ENCODE measurements at places on chromosomes 12 and 14.

DNA sequence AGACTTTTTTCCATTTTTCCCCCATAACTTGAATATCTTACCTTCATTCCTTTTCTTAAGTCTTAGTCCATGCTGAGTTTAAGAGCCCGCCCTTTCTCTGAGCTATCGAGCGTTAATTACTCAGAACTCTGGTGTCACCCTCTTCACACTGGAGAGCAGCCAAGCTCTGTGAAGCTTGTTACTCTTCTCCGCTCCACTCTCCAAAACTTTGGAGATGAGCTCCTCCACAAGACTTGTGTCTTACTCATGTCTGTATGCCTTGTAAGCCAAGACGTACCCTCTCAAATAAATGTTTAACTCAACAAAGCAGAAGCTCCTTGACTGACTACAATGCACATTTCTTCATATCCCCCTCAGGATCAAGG is 54.7 kb downstream of the DICER1 start:
- no peak for DNase-seq

- no peak for DNase-seq
Observed at GRCh38 chr12:123991372-123991951, 18.4 kb downstream of the ZNF664 start.

DNA sequence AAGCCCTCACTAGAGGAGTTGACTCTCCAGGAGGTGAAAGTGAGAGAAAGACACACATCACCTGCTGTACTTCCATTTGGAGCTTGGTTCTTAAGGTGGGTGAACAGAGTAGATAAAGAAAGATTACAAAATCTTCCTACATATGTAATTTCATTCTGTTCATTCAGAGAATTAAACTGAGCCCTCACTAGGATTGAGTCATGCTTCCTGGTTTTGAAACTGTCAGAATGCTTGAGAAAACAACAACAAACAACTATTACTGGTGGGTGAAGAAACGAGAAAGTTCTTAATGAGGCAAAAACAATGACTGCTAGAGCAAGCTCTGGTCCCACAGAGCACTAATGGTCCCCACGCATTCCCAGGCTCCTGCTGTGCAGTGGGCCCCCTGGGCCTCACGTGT is 841.7 kb downstream of the VRK1 start:
- DNase-seq, result no peak

- no peak for DNase-seq
Observed at GRCh38 chr12:131457028-131457310, 253.9 kb upstream of the SFSWAP start.

GRCh38 chr14:73833530-73834260 is 17.9 kb upstream of the PTGR2 start:
- no peak for DNase-seq

DNA sequence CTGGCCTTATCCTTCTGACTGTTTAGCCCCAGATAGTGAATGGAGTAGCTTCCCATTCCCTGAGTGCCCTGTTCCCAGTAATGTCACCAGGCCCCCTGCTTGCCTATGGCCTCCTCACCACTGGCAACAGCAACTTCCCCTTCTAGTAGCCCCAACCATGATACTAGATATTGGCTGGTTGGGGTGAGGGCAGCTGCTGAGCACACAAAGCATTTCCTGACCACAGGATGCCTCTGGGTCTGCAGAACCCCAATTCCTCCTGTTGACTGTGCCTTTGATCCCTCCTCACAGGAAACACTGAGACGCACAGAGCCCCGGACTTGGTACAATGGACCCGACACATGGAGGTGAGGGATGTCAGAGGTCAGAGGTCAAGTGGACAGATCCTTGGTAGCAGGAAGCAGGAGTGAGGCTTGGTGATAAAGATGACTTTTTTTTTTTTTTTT is 597 bp downstream of the SOAT2 start:
- no peak for DNase-seq

DNA sequence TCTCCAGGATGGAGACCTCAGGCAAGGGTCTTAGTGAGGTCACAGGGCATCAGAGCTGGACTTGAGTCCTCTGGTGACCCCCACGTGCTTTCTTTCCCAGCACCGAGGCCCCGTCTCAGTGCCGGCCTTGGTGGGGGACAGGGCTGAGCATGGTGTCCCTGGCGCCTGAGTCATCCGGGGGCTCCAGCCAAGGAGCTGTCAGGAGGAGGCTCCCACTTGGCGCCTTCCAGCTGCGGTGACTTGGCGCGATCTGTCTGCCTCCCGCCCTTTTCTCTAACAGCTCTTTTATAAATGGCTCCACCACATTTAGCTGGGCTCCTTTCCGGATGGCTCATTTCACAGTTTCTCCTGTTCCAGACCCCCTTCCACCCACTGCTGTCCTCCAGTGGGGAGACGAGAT is 60.4 kb downstream of the PRMT8 start:
- no peak for DNase-seq
